ENCODE measurements at places on chromosomes 11 and 22.

GRCh38 chr11:72773696-72774095 is 20.2 kb downstream of the STARD10 start:
- no peak for DNase-seq

GRCh38 chr22:22689621-22690345 is 45.4 kb downstream of the GGTLC2 start:
- no peak for DNase-seq

DNA sequence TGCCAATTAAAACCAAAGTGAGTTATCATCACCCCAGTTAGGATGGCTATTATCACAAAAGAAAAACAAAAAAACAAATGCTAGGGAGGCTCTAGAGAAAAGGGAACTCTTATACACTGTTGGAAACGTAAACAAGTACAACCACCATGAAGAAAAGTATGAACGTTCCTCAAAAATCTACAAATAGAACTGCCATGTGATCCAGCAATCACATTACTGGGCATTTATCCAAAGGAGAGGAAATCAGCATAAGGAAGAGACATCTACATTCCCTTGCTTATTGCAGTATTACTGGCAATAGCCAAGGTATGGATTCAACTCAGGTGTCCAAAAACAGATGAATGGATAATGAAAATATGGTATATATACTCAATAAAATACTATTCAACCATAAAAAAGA is 1145.1 kb downstream of the LRRC4C start:
- no peak for DNase-seq

DNA sequence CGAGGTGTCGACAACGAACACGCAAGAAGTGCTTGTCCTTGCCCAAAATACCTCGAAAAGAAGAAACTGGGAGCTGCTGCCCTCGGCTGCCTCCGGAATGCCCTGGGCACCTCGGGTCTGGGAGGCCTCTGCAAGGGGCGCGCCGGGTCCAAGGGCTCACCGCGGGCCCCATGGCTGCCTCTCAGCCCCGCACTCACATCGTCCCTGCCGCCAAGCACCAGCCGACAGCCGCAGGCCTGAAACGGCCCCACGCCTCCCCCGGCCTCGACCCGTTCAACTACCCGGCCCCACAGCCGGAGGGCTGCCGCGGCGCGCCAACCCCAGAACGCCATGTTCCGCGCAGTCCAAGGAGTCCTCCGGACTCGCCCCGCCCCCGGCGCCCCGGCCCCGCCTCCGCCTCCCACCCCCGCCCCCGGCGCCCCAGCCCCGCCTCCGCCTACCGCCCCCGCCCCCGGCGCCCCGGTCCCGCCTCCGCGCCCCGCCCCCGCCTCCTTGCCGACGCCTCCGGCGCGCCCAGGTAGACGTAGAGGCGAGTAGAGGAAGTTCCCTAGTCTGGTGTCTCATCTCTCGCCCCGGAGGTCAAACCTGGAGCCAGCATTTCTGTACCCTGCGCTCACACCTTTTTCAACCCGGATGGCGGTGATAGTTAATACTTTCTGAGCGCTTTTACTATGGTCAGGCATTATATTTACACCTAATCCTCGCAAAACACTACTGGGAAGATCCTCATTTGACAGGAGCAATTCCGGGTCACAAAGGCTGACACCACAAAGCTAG is at the start of gene SIRT3:
Gene SIRT3, minus strand, starts transcription at position 346 of the 777 bp plus-strand sequence. Its CDS starts 14 bp downstream, at position 332.
- no peak for DNase-seq

DNA sequence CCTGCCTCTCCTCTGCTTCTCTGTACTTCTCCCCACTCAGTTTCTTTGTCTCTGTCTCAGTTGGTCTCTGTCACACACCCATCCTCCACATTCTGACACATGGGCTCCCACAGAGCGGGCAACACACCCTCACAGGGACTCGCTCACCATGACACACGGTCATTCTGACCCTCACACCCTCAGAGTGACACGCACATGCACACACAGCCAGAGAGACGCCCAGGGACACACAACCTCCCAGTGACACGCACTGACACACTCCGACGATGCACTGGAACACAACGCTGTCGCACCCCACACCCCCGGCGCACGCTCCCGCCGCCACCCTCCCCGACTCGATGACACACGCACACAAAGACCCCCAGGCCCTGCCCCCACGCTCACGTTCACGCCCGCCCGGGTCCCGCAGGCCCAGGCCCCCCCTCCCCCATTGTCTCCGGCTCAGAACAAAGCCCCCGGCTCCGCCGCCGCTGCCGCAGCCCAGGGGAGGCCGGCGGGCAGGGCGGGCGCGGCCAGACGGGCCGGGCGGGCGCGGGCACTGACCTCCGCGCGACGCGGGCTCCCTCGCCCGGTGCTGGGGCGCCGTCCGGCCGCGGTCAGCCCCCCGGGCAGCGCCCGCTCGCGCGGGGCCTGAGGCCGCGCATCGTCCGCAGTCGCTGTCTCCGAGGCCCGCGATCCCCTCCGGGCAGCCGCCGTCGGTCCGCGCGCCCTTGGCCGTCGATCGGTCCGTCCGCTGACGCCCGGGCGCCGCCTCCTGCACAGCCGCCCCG is 404 bp downstream of the DCHS1 start:
- no peak for DNase-seq

GRCh38 chr11:126660761-126661425 is 305.4 kb downstream of the ST3GAL4 start:
- no peak for DNase-seq

DNA sequence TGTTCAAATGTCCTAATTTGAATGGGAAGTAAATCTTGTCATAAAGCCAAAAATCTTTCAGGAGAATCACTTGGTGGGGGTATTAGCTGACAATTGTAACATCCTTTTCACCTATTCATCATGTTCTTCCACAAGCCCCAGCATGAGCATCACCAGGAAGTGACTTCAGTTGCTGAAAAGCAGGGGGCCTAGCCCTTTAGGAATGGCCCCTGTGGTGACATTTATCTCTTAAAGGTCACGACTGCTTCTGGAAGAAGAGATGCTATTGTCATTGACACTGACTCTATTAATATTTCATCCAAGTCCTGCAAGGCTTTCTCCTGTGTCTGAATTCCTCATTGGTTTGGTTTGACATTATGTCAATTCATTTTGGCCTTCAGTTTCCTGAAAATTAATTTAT is 92.6 kb downstream of the OR5AK2 start:
- DNase-seq, result no peak

- no peak for DNase-seq
Measured at GRCh38 chr11:121927097-121927785, 188.8 kb downstream of the BLID start.

DNA sequence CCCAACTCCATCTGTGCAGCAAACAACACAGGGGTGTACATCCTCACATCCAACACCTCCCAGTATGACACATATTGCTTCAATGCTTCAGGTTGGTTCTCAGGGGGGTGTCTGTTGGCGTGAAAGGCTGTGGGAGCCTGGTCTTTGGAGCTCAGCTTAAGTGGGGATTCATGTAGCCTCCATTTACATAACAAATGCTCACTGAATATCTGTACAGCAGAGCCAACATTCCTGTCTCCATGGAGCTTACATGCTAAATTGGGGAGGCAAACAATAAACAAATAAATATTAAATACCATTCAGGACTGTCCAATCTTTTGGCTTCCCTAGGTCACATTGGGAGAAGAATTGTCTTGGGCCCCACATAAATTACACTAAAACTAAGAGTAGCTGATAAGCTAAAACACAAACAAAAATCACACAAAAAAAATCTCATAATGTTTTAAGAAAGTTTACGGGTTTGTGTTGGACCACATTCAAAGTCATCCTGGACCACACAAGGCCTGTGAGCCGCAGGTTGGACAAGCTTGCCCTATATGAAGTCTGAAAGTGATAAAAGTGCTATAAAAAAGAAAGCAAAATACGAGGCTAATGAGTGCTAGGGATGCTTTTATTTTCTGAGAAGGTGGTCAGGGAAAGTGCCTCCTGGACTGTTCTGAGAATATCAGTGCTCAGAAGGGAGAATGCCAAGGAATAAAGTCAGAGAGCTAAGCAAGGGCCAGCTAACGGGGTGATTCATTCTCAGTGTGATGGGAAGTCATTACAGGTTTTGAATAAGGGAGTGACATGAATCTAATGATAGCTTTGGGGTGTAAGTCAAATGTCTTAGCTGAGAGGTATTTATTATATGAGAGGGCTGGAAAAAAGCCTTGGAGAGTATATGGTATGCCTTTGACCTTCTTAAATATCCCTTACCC is 41.6 kb downstream of the CD44 start:
- DNase-seq, result no peak

GRCh38 chr11:88164806-88165585 is 10.2 kb downstream of the RAB38 start:
- DNase-seq, result no peak

DNA sequence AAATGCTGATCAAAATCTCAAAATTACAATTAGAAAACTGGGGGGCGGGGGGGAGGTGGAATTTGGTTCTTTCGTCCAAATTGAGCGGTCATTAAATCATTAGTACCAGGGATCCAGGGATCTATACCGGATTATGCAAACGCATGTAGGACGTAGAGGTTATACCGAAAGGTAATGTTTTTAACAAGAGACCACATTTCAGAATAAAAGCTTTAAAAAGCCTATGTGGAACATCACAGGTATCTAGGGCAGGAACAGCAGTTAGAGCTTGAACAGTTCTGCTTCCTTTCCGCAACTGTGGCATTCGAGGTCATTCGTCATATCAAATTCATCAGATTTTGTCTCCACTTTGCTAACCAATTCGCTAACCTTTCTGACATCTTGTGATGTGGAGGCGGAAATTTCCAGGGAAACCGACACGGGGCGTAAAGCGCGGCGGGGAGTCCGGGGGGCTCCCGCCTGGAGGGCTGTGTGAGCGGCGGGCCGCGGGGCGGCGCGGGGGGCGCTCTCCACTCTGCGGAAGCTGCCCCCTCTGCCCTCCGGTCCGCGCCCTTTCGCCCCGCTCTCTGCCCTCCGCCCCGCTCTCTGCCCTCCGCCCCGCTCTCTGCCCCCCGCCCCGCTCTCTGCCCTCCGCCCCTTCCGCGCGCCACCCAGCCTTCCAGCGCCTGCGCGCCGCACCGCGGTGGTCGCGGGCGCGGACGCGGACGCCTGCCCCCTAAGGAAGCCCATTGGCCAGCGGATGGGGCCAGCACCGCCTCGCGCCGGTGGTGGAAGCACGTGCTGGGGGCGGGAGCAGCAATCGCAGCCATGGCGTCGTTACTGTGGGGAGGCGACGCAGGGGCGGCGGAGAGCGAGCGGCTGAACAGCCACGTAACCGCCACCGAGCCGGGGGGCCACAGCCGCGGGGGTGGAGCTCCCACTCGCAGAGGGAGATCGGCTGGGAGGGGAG is at the start of gene DDX25:
Gene DDX25, plus strand, starts transcription at position 798 of the 949 bp plus-strand sequence. Its CDS starts 10 bp downstream, at position 808.
- DNase-seq, result no peak

DNA sequence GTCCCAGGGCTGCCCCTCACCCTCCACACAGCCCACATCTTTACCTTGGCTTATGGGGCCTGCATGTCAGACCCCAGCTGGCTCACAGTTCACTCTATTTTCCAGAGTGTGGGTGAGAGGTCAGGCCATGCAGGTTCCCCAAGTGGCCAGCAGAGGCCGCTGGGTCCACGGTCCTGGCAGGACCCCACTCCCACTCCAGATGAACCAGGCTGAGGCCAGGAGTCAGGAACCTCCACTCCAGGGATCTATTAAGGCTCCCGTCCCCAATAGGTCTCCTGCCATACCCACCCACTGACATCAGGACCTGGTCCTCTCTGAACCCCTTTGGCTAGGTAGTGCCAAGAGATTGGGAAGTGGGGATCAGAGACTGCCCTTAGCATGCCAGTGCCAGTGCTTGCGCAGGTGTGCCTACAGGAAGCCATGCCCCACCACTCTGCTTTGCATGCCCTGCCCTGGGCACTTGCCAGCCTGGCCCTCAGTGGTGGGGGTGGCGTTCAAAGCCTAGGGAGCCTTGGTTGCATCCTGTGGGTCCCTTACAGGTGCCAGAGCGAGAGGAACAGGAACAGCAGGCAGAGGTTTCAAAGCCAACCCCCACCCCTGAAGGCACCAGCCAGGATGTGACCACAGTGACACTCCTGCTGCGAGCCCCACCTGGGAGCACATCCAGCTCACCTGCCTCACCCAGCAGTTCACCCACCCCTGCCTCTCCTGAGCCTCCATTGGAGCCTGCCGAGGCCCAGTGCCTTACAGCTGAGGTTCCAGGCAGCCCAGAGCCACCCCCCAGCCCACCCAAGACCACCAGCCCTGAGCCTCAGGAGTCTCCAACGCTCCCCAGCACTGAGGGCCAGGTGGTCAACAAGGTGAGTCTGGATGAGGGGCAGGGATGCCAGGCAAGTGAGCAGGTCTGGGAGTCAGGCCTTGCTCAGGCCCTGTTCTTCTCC is 8.3 kb downstream of the SMTN start:
- no peak for DNase-seq

DNA sequence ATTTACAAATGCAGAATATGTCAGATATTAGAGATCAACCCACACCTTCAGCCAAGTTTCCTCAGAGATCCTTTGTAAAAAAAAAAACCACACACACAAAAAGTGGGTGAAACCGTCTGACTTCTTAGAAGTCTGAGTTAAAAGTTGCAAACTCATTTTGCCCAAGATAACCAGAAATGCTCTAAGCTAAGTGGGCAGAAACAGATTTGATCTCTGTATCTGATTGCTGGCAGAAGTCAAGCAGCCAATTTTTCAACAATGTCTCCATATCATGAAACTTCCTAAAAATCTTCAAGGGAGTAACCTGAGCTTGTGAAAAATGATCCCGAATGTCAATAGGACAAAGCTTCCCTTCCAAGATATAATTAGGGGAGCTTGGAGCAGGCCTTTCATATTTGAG is 28.6 kb upstream of the ATXN10 start:
- DNase-seq, result no peak

- no peak for DNase-seq
Measured at GRCh38 chr22:50712341-50713007, 25.5 kb upstream of the ACR start.

DNA sequence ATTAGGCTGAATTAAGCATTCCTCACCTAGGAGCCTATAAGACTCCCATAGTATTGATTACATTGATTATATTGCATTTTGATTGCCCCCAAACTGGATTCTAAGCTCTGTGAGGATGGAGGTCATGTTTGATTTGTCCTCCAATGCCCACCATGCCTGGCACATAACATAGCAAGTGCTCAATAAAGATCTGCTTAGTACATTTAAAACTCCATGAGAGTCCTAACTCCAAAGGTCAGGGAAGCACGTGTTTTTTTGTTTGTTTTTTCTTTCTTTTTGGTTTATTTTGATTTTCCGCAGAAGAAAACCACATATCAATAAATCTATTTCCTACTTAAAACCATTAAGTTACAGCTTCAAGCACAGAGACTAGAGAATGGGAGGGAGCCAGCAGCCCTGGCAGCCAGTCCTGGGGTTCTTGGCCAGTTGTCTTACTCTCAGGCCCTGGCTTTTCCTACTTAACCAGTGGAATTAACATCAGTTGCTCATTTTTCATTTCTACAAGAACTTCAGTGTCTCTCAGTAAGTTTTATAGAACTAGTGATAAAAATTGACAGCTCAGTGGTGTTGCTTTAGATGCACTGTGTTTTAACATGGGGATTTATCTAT is 429.9 kb upstream of the CCDC90B start:
- DNase-seq, result no peak

DNA sequence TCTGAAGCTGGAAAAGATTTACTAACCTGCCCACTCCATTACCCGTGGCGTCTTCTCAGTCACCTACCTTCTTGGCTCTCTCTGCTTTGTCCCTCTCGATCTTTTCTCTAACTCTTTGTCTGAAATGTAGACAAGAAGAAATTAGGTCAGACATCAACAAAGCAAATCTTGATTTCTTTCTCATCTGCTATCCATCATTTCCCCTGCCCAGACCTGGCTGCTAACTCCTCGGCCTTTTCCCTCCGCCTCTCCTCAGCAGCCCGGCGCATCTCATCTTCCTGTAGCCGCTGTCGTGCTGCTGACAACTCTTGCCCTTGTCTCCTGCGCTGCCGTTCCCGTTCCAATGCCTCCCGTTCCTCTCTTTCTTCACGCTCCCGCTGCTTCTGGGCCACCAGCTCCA is 1.2 kb downstream of the UBXN1 start:
- DNase-seq, result no peak

- no peak for DNase-seq
Measured at GRCh38 chr22:49303061-49303735, 524.5 kb downstream of the BRD1 start.

All from cortex of kidney (tissue), 1 donor.